Naive thymus-derived CD4-positive, alpha-beta T cell (primary cell): ENCODE measurements at places on chromosomes 1 and 21. TPM values are rescaled to one million over a fixed set of nuclear protein-coding genes. Genes with fewer than 3 reads are reported as not detected.

Gene USP1
- total RNA-seq: 38.8 TPM

GRCh38 chr21:44484498-44485253 is 29.4 kb downstream of the LRRC3 start:
- no peaks in the 10 kb centered on the region for H3K27me3 ChIP-seq
- H3K36me3 ChIP-seq: no peaks in the 10 kb centered on the region
- no peak overlapping the region for H3K27ac ChIP-seq
- no peak for DNase-seq

- H3K36me3 ChIP-seq: no peaks in the 10 kb centered on the region
- no peaks in the 10 kb centered on the region for H3K4me1 ChIP-seq
- DNase-seq: no peak
- no peak overlapping the region for H3K4me3 ChIP-seq
Measured at GRCh38 chr21:21039624-21040170, 41.5 kb downstream of the NCAM2 start.

DNA sequence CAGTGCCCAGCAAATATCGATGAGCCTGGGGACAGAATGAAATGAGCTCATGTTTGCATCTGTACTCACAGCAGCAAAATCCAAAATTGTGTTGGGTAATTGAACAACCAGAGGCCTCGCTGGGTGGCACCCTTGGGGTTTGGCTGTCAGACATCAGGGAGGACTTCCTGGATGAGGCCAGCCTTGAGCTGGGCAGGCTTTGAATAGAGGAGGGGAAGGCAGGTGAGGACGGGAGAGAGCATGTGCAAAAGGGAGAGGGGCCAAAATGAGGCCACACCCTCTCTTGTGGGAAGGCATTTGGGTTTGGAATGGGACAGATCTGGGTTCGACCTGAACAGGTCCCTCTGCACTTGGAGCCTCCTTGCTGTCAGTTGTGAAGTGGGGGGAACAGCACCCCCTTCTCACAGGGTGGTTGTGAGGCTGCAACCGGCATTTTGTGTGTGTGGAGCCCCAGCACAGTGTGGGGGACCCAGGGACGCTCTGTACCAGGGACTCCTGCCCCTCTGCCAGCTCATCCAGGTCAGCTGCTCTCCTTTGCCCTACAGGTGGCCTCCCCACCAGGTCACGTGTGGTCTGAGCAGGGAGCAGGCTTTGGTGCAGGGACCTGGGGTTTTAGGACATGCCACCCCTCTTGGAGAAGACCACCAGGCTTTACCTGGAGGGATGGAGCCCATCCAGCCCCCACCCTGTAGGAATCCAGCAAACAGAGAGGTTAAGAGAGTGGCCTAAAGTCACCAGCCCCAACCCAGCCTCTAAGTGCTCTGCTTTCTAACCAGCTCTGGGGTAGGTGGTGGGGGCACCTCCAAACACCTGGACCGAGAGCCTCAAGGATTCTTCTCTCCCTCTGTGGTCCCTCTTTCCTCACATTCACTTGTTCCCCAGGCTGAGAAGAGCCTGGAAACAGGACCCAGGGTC is 521.8 kb downstream of the PTPRU start:
- no peak overlapping the region for H3K27ac ChIP-seq
- no peaks in the 10 kb centered on the region for H3K4me1 ChIP-seq
- no peak for DNase-seq
- H3K36me3 ChIP-seq: no peaks in the 10 kb centered on the region
- H3K4me3 ChIP-seq: no peak overlapping the region
